ELR (cell line): ENCODE measurements at places on chromosomes 3 and 15.

DNA sequence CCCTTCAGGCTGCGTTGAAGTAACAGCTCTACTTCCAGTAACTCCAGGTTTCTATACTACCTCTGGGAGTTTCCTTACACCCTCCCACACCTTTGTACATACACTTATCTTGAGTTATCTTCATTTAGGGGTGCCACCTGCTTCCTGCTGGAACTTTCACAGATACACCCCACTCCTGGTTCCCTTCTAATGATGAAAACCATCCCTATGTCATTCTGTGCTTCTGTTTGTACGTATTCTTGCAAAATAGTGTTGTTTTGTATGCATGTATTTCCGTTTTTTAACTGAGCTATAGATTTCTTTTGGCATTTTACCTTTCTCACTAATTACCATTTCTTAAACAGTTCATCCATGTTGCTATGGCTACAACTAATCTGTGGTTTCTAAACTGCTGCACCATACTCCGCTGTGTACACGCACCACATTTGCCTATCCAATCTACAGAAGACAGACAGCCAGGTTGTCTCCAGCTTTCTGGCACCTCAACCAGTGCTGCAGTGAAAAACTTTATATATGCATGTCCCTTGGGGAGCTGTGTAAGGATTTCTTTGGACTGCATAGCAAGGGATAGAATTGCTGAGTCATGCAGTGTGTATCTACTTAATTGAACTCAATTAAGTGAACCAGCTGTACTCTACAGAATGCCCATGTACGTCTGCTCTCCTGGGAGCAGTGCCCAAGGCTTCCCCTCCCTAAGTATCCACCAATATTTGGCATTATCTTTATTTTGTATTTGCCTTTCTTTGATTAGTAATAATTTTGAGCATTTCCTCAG, 61.4 kb upstream of the ST8SIA2 start:
- DNase-seq, result no peak

DNA sequence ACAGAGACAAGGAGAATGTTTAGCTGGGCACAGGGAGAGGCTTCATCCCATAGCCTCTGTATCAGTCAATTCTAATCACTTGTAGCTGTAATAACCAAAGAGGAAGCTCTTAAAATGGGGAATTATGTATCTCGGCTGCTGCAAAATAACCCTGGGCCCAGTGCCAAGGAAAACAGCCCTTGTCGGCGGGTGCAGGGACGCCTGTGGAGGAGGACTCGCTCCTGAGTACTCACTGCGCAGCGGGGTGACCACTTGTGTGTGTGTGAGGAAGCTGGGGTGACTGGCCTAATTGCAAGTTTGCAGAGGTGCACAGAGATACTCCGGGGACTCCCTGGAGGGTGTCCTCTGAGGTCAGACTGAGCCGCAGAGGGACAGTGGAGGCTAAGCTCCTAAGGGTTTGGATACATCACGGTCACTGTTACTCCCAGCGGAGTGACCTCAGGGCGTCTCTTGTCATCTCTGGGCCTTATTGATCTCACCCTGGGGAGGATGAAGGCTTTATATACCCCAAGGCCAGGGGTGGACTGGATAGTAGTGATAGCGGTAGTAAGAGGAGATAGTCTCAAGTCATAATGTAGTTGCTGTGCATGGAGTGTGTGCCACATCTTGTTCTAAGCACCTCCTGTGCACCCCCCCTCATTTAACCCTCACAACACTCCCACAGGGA, 37.2 kb downstream of the SLC6A6 start:
- no peak for DNase-seq

DNA sequence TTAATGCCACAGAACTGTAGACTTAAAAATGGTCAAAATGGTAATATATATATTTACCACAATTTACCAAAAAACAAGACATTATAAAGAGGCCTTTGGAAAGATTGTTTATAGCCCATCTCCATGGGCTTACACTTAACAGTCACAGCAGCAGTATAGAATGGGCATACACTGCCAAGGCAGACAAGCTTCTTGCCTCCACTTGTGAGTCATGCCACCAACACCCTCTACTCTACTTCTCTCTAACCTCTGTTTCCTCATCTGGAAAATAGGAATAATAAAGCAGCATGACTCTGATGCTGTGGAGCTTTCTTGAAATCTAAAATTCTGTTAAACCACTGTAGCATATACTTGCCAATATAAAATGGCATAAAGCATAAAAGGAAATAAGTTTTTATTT, 14.4 kb upstream of the GPR156 start:
- DNase-seq, result no peak

- DNase-seq, result no peak
These were observed 23.8 kb downstream of the NTRK3 start for GRCh38 chr15:88232771-88233201.

DNA sequence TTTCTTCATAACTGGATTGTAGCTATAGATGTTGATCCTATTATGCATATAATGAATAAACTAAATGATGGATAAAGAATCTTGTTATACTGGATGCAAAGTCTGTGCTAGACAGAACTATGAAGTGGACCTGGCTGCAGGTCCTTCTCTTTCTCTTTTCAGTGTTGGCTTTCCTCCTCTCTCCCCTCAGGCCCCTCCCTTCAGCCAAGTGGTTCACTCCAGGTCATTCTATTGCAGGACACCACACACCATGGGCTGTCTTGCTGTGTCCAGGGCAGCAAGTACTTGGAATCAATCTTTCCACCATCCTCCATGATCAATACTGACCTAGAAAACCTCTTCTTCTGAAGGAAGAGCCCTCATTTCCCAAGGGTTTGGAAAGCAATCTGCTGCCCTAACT, 20.3 kb downstream of the EIF4E3 start:
- no peak for DNase-seq

DNA sequence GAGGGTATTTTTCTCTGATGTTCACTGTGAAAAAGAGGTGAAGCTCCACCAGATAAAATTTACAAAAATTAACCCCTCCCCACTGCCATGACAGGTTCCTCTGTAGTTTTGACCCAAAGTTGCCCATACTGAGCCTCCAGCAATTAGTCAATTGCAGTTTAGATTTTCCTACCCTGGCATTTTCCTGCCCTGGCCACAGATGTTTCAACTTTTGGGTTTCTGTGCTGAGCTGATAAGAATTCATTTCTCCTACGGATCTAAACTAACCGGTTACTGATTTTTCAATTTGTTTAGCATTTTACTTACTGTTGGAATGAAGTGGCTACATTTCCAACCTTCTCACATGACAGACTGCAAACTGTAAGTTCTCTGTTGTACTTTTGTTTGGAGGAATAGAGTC, 1346.1 kb upstream of the EPHA6 start:
- no peak for DNase-seq

- DNase-seq, result no peak
These were observed 1.6 kb upstream of the CPN2 start for GRCh38 chr3:194352667-194353246.

DNA sequence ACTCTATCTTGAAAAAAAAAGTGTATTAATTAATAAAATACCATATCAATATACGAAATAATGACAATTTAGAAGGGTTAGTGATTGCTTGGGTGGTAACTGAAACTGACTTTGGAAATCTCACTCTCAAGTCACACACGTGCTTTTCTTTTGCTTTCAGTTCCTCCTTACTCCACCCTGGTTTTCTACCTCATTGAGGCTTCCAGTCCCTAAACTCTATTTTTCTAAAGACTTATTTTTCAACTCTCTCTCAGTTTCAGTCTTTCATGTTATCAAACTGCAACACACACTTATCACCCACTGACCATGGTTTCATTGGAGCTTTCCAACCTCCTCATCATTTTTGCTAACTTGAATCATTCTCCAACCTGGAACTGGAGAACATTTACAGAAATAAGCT, 23.5 kb downstream of the IL12A start:
- DNase-seq, result no peak

GRCh38 chr15:42736178-42736792, 643 bp downstream of the CDAN1 start:
- peak; percentile 33 for DNase-seq

GRCh38 chr15:29289173-29289572, 19.6 kb upstream of the NSMCE3 start:
- DNase-seq, result no peak

GRCh38 chr3:57179580-57180410, 14.6 kb upstream of the IL17RD start:
- DNase-seq, result peak; percentile 55

- DNase-seq, result no peak
These were observed 509.1 kb downstream of the ROBO2 start for GRCh38 chr3:77549034-77549433.

- DNase-seq, result no peak
These were observed 6.0 kb downstream of the FAM43A start for GRCh38 chr3:194691481-194692283.
